ENCODE measurements at places on chromosomes 12 and 14.

- DNase-seq, result no peak
Measured at GRCh38 chr12:79515530-79515935, 175.2 kb downstream of the PAWR start.

DNA sequence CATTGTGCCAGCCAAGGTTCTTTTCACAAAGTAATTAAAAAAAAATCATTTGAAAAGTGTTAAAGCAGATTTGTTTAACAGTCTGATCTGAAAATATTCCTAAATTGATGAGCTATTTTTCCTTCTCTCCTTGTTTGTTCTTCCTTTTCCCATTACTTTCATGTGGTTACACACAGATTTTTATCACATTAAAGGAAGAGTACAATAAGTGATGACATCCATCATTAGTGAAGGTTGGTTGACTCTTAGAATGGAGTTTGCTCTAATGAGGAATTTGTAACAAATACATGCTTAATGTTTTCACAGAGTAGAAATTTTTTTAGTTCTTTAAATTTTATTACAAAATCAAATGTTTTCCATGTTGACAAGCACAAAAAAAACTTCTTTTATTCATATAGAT lies 18.9 kb upstream of the TOMM20L start:
- DNase-seq, result no peak

DNA sequence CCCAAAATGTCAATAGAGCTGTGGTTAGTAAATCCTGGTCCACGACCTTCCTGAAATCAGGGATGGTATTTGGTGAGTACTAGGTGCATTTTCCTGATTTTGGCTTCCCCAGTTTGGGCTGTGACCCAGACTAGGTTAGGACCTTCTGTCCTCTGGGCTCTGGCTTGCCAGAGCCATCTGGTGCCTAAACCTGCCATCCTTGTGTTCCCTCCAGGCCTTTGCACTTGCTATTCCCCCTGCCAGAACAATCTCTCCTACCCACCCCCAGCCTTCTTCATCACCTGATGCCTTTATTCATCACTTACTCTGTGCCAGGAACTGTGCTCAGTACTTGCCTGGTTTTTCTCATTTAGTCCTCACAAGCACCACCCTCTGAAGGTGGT lies 216.7 kb downstream of the RBM19 start:
- DNase-seq, result no peak

DNA sequence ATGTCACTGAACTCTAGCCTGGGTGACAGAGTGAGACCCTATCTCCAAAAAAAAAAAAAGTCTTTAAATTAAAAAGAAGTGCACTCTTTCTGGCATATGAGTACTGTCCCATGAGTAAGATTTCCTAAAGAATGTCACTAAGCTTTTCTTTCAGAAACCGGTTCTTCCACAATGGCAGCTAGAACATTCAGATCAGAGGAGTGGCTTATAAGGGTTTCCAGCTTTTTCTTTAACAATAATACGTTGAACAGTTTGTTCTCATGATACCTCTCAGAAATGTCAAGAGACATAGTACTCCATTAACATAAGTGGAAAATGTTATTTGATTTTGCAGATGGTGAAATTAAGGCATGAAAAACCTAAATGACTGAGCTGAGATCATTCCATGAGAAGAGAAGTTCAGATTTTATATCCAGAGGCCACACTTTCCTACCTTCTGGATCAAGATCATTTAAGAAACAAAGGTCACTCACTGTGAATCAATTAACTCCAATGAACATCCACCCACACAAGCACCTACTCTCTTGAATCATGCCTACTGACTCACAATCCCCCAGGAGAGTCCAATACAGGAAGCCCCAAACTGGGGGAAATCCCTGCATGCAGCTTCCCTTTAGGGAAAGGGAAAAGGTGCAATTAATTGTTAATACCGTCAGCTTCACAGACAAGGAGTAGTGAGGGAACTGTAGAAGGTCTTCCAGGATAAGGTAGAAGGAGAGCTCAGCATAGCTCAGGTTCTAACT lies 86.9 kb downstream of the SPTSSA start:
- DNase-seq, result no peak

DNA sequence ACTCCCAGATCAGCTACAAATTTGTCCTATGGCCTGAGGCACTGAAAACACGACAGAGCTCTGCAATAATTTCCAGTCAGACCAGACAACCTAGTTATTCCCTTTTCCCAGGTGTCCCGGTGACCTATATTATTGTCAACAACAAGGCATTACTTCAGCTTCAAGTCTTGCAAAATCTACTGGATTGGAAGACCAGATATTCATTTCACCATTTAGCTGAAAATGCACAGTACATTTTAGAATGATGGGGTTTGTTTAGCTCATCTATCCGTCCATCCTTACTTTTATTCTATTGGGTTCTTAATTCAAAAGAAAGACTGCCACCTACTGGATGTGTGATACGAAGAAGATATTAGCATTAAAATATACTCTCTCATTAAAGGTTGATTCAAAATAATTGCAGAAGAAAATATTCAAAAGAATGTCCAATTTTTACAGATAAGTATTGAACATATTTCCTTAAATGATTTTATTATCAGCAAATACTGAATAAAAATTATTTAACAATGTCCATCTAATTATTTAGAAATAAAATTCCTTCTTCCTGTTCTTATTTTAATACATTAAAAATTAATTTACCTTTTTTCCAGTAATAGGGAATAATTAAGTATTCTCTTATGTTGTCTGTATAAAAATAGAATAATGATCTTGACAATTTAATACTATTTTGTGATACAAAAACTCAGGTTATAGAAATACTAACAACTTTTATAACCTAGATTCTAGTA lies 244.9 kb upstream of the LRIG3 start:
- no peak for DNase-seq

DNA sequence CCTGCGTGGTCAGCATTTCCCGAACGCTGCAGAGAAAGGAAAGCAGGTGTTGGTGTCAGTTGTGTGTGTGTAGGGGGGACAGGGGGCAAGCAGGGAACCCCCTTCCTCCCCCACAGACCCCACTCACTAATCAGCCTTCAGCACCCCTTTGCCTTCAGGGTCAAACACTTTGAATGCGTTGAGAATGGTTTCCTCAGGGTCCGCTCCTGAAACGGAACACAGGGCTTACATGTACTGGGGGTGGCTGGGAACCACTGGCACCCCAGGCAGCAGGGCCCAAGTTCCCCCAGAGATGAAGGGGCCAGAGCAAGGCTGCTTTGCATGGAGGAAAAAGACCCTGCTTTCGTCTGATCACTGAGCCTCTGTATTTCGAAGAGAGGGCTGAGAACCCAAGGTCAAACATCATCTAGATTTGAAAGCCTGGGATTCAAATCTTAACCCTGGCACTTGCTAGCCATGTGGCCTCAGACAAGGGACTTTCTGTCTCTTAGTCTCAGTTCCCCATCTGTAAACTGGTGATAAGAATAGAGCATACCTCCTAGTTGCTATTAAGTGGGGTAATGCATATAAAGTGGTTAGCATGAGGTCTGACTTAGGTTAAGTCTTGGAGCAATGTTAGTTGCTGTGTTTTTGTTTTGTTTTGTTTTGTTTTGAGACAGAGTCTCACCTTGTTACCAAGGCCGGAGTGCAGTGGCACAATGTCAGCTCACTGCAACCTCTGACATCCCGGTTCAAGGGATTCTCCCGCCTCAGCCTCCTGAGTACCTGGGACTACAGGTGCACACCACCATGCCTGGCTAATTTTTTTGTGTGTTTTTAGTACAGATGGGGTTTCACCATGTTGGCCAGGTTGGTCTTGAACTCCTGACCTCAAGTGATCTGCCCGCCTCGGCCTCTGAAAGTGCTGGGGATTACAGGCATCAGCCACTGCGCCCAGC lies 7.0 kb downstream of the MYL2 start:
- no peak for DNase-seq

- no peak for DNase-seq
Measured at GRCh38 chr14:33408291-33408690, 469.6 kb downstream of the NPAS3 start.

GRCh38 chr12:71710276-71711125 lies 24.6 kb downstream of the TMEM19 start:
- DNase-seq, result no peak

GRCh38 chr14:59274991-59275391 lies 86.5 kb downstream of the DAAM1 start:
- no peak for DNase-seq

- DNase-seq, result no peak
Measured at GRCh38 chr12:123066384-123066710, 84.5 kb downstream of the PITPNM2 start.

DNA sequence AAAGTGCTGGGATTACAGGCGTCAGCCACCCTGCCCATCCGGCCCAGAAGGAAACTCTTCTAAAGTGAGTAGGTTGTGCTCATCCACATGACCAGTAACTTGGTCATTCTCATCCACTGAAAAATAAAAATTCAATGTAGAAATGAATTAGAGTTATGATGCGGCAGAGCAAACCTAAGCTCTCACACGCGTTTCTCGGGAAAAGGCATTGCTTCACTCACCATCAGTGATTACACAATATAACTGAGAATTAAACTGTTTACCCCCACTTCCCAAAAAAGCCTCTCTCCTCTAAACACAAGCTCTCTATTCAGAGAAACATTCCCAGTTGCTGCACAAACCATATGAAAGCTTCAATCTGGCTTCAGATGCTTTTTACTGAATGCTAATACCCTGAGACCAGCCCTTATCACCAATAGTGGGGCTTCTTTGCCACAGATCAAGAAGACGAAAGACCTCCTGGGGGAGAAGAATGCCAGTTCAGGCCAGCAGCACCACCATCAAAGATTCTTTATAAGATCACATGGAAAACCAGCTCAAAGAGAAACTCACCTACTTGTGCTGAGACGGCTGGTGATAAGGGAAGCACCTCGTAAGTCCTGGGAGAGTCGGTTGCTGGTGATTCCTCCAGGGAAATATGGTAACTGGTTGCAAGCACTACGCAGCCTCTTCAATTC lies 121.5 kb upstream of the SFSWAP start:
- DNase-seq, result no peak

DNA sequence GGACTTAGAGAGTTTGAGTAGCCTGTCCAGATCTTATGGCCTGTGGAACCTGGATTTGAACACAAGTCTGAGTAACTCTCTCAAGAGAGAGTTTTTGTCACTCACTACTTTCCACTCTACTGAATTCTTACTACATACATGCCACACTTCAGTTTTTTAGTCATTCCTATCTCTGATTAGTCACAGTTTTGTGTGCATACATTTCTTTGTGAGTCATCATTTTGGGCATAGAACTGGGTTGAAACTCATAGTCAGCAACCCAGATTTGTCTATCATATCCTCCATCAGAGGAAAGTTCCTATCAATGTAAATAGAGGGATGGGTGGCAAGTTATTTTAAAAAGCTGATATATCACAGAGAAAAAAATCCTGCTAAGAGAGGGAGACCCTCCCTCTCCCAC lies 42.9 kb downstream of the FLRT2 start:
- no peak for DNase-seq

- no peak for DNase-seq
Measured at GRCh38 chr12:118337194-118337838, 35.4 kb downstream of the TAOK3 start.

GRCh38 chr12:28973491-28973890 lies 175.6 kb upstream of the FAR2 start:
- DNase-seq, result no peak

- DNase-seq, result no peak
Measured at GRCh38 chr14:97402279-97402678, 605.1 kb downstream of the VRK1 start.

DNA sequence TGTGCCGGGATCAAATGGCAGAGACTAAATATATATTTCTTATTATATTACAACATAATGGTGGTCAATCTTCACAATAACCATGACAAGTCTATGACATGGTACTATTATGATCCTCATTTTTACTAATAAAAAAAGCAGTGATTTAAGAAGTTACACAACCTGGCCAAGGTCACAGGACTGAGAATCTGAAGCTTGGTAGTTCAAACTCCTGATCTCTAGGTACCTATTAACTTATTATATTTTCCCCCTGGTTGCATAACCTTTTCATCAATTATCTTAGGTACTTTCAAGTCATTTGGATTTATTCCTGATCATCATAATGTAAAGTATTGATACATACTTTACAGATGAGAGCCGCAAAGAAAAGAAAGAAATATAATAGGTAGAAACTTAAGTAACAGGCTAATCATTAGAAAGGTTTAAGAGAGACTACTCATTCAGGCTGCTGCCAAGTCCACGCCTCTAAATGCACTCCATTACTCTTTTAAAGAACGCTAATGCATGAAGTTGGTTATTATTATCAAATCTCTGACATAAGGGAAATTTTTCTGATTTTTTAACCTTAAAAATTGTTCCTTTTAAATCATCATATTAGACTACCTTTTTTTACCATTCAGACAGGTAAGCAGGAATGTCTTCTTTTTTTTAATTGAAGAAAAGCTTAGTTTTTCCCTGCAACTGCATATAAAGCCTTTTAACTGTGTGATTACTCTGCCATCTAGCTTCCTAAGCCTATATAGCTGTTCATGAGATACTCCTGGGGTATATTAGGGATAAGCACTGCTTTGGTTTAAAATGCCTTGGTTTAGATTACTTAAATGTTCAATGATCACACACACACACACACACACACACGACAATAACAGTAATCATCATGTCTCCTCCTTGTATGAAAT lies 35.6 kb downstream of the RPS29 start:
- no peak for DNase-seq

GRCh38 chr14:70642303-70643235 lies 853 bp downstream of the TTC9 start:
- no peak for DNase-seq

GRCh38 chr14:35362911-35363374 lies 41.6 kb downstream of the NFKBIA start:
- DNase-seq, result no peak

DNA sequence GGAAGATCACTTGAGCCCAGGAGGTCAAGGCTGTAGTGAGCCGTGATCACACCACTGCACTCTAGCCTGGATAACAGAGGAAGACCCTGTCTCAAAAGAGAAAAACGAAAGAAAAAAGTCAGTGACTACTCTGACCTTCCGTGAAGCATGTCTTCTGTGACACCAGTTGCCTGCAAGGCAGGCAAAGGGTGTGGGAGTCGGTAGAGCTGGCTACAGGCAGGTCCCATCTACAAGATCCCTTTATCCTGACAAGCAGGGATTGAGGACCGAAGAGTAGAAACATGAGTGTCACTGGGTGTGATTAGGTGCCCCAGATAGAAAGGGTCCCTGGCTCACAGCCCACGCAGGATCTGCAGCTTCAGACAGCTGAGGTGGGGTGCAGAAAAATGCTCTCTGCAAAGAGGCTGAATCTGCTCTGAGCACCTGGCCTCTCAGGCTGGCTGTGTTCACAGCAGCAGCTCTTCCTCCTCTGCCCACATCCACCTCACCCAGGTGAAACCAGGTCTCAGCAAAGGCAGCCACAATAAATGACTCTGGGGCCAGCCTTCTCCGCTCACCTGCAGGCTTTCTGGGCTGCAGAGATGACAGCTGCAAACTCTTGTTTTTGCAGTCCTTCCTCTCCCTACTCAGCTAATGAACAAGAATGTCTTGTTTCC lies 28.6 kb upstream of the HSP90B1 start:
- no peak for DNase-seq

DNA sequence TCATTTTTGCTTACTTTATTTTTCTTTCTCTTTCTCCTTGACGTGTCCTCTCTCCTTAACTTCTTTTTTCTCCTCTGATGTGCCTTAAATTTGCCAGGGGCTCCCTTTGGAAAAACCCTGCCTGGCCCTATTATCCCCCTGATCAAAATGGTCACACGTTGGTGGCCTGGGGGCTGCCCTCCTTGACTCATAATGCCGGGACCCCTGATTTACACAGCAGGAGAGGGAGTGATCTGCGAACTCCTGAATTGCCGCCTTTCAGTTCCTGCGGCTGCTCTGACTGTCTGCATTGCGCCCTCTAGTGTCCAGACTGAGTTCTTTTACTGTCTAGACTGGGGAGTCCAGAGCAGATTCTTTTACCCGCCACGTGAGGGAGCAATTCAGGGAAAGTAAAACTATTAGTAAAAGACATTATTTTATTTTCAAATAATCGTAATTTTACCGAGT lies 44.8 kb upstream of the GZMB start:
- DNase-seq, result peak; percentile 69

Data from stimulated activated CD8-positive, alpha-beta memory T cell treated with anti-CD3 and anti-CD28 coated beads, Interleukin-15, amount 100 ng/mL, for 48 hours (primary cell).